ENCODE measurements at places on chromosomes 5 and 9.

DNA sequence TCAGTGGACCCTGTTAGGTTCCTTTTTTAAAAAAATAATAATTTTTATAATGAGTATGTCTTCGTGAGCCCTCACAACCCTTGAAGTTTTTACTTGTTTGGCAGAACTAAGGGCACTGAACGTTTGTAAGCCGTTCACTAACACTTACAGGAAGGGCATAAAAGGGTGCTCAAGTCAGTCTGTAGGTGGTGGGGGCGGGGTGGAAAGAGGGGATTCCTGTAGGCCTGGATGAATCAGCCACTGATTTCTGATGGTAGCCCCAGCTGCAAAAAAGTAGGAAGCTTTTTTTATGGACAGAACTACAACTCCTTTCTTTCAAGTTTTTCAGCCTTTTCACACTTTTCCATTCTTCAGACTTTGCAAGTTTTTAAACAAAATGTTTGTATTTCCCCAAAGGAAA is 35.8 kb downstream of the PIK3R1 start:
- DNase-seq, result peak; percentile 48

GRCh38 chr5:171342362-171343111 is 33.5 kb downstream of the TLX3 start:
- DNase-seq, result peak; percentile 28

- DNase-seq, result no peak
Measured at GRCh38 chr9:135994501-135995192, 33.5 kb upstream of the UBAC1 start.

GRCh38 chr9:92745881-92746280 is 18.8 kb downstream of the BICD2 start:
- no peak for DNase-seq

DNA sequence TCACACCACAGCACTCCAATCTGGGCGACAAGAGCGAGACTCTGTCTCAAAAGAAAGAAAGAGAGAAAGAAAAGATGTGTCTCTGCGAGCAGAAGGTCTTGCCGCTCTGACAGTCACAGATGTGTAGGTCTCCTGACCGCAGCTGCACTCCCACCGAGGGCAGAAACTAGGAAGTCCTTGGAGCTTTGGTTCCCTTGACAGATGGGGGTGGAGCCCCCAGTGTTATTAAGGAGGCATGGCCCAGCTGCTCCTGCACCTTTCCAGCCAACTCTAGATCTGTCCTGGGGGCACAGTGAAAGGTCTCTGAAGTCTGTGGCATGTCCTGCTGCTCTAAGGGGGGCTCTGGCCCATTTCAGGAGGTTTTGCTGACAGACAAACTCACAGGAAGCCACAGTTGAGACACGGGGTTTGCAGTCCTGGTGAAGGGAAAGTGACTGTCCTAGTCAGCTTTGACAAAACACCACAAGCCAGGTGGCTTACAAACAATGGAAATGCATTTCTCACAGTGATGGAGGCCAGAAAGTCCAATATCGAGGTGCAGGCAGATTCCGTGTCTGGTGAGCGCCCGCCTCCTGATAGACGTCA is 9.0 kb upstream of the DIPK1B start:
- no peak for DNase-seq

DNA sequence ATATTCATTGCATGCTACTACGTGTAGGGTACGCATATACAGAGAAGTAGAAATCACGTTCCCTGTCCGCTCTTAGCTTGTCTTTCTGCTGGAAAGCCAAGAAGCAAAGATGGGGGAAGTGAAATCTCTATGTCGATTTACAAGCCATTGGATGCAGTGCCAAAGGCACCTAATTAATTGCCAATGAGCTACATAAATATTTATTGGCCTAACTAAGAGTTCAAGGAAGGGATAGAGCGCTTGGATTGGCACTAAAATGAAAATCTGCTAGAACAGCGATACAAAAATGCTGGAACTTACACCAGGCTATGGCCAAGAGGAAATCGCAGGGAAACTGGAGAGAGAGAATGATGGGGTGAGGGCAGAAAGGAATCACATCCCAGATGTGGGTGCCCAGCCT is 10.8 kb downstream of the SMIM23 start:
- DNase-seq, result no peak

DNA sequence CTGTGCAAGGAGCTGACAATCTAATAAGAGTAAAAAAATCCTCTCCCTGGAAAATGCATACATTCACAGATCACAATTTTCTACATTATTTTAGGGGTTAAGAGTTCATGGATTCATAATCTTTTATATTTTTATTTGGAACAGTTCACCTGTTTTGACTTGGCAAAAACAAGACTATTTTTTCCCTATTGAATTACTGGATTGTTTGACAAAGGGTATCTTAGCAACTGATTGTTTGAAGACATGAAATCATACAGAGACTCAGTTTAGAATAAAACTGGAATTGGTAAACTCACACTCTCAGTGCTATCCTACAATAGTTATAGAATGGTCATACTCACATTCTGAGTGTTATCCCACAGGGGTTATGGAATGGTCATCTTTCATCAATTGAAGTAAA is 358.2 kb upstream of the PTGER4 start:
- DNase-seq, result no peak

- DNase-seq, result no peak
Measured at GRCh38 chr9:76904661-76905457, 1.1 kb downstream of the PRUNE2 start.
